ENCODE measurements at places on chromosomes 12 and 14.

DNA sequence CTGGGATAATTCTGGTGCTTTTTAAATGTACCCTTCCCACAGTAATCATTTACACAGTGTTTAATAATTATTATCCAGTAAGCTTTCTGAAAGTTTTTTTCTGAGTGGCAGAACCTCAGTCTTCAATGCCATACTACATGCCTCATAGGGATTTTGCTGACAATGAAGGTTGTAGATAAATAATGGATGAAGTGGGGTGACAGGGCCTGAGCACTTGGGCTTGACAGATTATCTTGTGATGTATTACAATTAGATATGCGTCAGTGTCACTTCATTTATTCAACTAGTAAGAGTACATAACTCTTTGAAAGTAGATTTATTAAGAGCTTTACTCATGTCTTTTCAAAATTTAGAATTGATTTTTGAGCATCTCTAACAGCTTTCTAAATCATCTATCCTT is 176.1 kb downstream of the PDZRN4 start:
- H3K36me3 ChIP-seq, result no peaks in the 10 kb centered on the region
- no peak for DNase-seq
- no peak overlapping the region for H3K27ac ChIP-seq
- no peaks in the 10 kb centered on the region for H3K4me1 ChIP-seq
- no peak overlapping the region for H3K4me3 ChIP-seq

GRCh38 chr12:110301065-110301806 is 20.2 kb downstream of the ATP2A2 start:
- H3K4me1 ChIP-seq, result peaks cover 11% of the 10 kb centered on the region
- no peak for DNase-seq
- H3K36me3 ChIP-seq, result peaks cover 32% of the 10 kb centered on the region
- H3K27me3 ChIP-seq, result no peaks in the 10 kb centered on the region

GRCh38 chr14:86943391-86944365 is 1049.3 kb downstream of the GALC start:
- no peak overlapping the region for H3K27ac ChIP-seq
- H3K4me3 ChIP-seq, result no peak overlapping the region
- no peak for DNase-seq
- H3K36me3 ChIP-seq, result no peaks in the 10 kb centered on the region

DNA sequence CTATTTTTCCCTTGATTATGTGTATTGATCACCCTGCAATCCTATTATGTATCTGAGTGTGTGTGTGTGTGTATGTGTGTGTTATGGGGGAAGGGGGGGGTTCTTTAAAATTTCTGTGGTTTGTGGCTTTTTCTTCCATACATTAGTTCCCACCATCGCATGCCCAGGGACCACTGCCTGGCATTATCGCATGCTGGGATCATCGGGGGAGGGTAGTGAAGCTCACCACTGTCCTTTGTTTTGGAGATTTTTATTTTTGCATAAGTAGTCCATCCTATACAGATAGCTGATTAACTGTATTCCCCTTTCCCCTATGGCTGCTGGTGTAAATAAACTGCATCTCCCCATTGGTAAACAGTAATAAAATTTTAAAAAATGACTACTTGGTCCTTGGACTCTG is 3.4 kb downstream of the ATXN7L3B start:
- peaks cover 42% of the 10 kb centered on the region for H3K4me1 ChIP-seq
- H3K27ac ChIP-seq, result no peak overlapping the region
- H3K27me3 ChIP-seq, result no peaks in the 10 kb centered on the region
- no peak for DNase-seq
- H3K4me3 ChIP-seq, result peak overlapping the region; percentile 6

- no peaks in the 10 kb centered on the region for H3K4me1 ChIP-seq
- H3K36me3 ChIP-seq, result no peaks in the 10 kb centered on the region
- H3K27me3 ChIP-seq, result no peaks in the 10 kb centered on the region
- H3K27ac ChIP-seq, result no peak overlapping the region
Measured at GRCh38 chr12:95538656-95539055, 12.6 kb downstream of the USP44 start.

DNA sequence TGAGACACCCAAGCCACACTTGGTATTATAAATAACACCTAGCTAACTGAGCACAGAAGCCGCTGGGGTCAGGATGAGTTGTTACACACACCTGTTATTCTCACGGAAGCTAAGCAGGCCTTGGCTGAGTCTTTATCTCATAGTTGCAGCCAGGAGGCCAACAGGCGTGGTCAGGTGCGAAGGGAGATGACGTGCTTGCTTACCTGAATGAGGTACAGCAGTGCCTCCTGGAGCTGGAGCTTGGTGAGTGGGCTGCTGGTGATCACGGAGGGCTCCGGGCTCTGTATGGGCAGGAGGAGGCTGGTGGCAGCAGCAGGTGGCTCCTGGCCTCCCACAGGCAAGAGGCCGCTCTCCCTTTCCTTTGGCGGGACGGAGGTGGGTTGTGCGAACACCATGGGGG is 30.4 kb upstream of the CACNA2D4 start:
- peaks cover 39% of the 10 kb centered on the region for H3K36me3 ChIP-seq
- DNase-seq, result no peak
- H3K4me1 ChIP-seq, result no peaks in the 10 kb centered on the region
- no peak overlapping the region for H3K27ac ChIP-seq
- no peaks in the 10 kb centered on the region for H3K27me3 ChIP-seq

GRCh38 chr12:10113075-10113474 is 14.3 kb upstream of the CLEC1A start:
- H3K4me3 ChIP-seq, result no peak overlapping the region
- no peaks in the 10 kb centered on the region for H3K4me1 ChIP-seq
- H3K36me3 ChIP-seq, result no peaks in the 10 kb centered on the region
- no peaks in the 10 kb centered on the region for H3K27me3 ChIP-seq

DNA sequence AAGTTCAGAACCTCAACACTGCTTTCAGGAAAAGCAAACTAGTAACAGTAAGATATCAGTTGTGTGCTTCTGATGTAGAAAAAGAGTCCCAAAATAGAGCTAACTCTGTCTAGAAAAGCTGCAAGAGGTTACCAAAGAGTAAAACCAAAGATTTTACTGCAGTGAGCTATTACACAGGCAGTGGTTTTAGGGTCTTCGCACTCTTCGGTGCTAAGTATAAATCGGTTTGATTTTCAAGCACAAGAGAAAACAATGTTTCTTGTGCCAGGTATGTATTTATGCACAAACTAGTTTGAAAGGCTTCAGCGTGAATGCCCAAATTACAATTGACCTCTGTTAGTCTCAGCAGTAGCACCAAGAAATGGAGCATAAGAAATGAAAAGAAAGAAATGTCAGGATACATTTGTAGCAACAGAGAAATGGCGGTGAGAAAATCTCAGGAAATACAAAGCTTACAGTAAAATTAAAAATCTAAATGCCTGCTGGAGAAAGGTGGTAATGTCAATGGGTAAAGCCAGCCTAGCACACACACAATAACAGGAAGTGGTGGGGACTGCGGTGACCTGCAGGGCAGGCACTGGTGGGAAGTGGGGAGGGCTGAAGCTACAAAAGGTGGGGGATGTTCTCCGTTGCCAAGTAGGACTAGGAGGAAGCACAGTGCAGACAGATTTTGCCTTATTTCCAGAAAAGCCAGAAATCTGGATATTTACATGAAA is 18.0 kb upstream of the DYRK2 start:
- H3K4me3 ChIP-seq, result peak overlapping the region; percentile 15
- H3K27ac ChIP-seq, result peak overlapping the region; percentile 29
- no peaks in the 10 kb centered on the region for H3K27me3 ChIP-seq

- H3K27ac ChIP-seq, result no peak overlapping the region
- no peaks in the 10 kb centered on the region for H3K27me3 ChIP-seq
- H3K4me1 ChIP-seq, result no peaks in the 10 kb centered on the region
- no peak for DNase-seq
Measured at GRCh38 chr14:82879949-82880535, 1346.4 kb upstream of the SEL1L start.

DNA sequence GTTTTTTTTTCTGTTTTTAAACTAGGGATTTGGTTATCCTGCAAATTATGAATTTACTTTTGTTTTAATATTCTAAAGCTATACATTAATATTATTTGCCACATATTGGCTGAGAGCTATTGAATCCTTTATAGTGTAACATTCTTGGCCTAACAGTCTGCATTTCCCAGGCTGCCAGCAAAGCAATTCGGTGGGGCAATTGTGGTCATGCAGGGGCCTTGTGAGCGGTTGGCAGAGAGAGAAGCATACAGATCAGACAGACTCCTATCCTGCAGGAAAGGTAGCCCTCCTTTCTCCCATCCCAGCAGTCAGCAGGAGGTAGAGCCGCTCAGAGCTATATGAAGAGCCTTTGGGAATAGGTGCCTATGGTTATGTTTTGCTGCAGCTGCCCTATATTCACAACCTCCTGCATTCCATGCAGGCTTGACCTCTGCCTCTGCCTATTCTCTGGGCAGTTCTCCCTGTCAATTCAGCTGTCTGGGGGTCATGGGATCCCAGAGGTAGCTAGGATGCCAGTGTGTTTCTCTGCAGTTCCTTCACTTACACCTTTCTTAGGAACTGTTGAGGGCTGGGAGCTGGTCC is 144.7 kb downstream of the GPHN start:
- H3K27me3 ChIP-seq, result no peaks in the 10 kb centered on the region
- no peaks in the 10 kb centered on the region for H3K4me1 ChIP-seq
- no peaks in the 10 kb centered on the region for H3K36me3 ChIP-seq
- H3K4me3 ChIP-seq, result no peak overlapping the region
- H3K27ac ChIP-seq, result no peak overlapping the region

GRCh38 chr14:49310298-49310697 is 275.9 kb downstream of the RPS29 start:
- H3K4me1 ChIP-seq, result no peaks in the 10 kb centered on the region
- H3K27ac ChIP-seq, result no peak overlapping the region
- H3K4me3 ChIP-seq, result no peak overlapping the region
- no peak for DNase-seq
- no peaks in the 10 kb centered on the region for H3K36me3 ChIP-seq

- H3K27me3 ChIP-seq, result no peaks in the 10 kb centered on the region
- peak overlapping the region; percentile 29 for H3K4me3 ChIP-seq
- H3K36me3 ChIP-seq, result no peaks in the 10 kb centered on the region
- no peak overlapping the region for H3K27ac ChIP-seq
Measured at GRCh38 chr14:76867516-76868453, 41.6 kb downstream of the LRRC74A start.

DNA sequence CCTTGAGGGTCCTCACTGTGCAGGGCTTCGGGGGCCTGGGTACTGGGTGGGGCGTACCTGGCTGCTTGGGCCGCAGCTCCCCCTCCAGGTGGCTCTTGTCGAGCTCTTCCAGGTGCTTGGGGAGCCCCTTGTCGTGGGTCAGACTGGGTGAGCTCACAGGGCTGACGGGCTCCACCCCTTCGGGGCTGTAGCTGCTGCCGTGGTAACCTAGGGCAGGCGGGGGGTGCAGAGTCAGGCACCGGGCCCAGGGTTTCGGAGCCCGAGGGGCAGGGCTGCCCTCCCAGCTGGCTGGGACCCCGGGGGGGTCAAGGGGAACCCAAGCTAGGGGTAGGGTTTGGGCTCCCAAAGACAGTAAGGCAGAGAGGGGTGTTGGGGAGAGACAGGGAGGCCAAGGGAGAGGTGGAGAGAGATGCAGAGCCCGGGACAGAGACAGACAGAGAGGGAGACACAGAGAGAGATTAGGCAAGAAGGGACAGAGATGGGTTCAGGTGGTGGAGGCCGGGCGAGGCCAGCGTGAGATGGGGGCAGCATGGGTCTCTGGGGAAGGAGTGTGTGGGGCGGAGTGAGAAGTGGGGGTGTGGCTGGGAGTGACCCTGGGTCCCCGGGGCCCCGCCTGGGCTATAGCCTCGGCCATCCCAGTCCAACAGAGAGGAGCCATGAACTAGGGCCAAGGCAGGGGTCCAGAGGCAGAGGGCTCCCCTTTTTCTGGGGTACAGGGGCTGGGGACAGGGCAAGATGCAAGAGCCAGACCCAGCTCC is 40.7 kb downstream of the RFLNA start:
- no peaks in the 10 kb centered on the region for H3K27me3 ChIP-seq
- H3K4me1 ChIP-seq, result no peaks in the 10 kb centered on the region
- no peak overlapping the region for H3K27ac ChIP-seq
- peaks cover 26% of the 10 kb centered on the region for H3K36me3 ChIP-seq
- no peak overlapping the region for H3K4me3 ChIP-seq

DNA sequence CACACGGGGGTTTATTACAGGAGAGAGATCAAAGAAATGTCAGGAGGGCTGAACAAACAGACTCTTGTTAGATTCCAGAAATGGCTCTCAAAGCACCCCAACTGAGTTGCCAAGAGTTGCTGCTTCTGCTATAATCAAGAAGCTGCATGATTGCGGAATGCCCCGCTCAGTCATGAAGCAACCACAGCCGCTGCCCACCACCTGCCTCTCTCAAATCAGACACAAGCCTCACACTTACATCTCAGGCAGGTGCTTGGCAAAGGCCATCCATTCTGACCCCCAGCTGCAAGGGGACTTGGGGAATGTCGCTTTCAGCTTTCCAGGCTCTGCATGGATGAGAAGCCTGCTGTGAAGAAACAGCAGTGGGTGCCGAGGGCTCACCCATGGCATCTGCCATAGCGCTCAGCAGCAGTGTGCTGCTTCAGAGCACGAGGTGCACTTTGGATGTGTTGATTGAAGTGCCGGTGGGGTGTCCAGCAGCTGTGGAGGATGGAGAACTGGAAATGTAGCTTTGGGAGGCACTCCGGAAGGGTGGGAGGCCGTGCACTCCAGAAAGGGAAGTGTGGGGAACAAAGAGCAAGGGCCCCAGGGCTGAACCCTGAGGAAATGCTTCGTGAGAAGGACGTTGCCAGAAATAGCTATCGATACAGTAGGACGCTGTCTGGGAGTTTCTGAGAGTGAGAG is 37.7 kb downstream of the LRRC74A start:
- DNase-seq, result no peak
- H3K27ac ChIP-seq, result no peak overlapping the region
- no peaks in the 10 kb centered on the region for H3K36me3 ChIP-seq
- H3K27me3 ChIP-seq, result no peaks in the 10 kb centered on the region
- H3K4me3 ChIP-seq, result no peak overlapping the region

GRCh38 chr14:79021766-79022165 is 851.6 kb downstream of the NRXN3 start:
- H3K27ac ChIP-seq, result no peak overlapping the region
- H3K36me3 ChIP-seq, result no peaks in the 10 kb centered on the region
- no peaks in the 10 kb centered on the region for H3K4me1 ChIP-seq

DNA sequence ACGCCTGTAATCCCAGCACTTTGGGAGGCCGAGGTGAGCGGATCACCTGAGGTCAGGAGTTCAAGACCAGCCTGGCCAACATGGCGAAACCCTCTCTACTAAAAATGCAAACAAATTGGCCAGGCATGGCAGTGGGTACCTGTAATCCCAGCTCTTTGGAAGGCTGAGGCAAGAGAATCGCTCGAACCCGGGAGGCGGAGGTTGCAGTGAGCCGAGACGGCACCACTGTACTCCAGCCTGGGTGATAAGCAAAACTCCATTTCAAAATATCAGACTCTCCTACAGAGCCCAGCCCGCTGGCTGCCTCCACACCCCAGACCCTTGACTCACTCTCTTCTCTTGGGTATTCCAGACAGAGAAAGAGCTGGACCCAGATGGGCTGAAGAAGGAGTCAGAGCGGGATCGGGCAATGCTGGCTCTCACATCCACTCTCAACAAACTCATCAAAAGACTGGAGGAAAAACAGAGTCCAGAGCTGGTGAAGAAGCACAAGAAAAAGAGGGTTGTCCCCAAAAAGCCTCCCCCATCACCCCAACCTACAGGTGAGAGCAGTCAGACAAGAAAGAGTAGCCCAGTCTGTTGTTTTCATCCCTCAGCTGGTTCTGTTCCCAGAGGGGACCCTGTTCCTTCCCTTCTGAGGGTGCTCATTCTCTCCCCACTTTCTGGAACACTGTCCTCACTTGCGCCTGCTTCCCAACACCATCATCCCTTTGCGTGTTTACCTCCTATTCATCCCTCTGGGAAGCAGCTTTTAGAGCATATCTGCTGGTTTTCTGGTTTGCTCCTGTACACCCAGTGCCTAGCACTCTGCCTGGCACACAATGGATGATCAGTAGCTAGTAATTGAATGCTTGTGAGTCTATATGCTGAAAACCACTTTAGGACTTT is 19.7 kb downstream of the AGAP2 start:
- DNase-seq, result no peak
- H3K36me3 ChIP-seq, result peaks cover 52% of the 10 kb centered on the region
- H3K4me1 ChIP-seq, result no peaks in the 10 kb centered on the region
- no peak overlapping the region for H3K4me3 ChIP-seq
- no peaks in the 10 kb centered on the region for H3K27me3 ChIP-seq

Measured in CD8-positive, alpha-beta memory T cell (primary cell).